Stomach (tissue), 19 donors: ENCODE measurements at places on chromosomes 5 and 9. TPM values are rescaled to one million over a fixed set of nuclear protein-coding genes. Genes with fewer than 3 reads are reported as not detected.

SKP1 gene
- polyA plus RNA-seq: 233 TPM

RELL2 gene
- 4.9 TPM for polyA plus RNA-seq

DDX4 gene
- not detected for polyA plus RNA-seq

ISL1 gene
- 7.9 TPM for polyA plus RNA-seq

CMYA5 gene
- 1.1 TPM for polyA plus RNA-seq

INSYN2B gene
- polyA plus RNA-seq: not detected

PRDM9 gene
- polyA plus RNA-seq: not detected

PCDHB5 gene
- 0.78 TPM for polyA plus RNA-seq

PCDHB3 gene
- polyA plus RNA-seq: 0.46 TPM

OBP2B gene
- not detected for polyA plus RNA-seq

CAST gene
- 69.4 TPM for polyA plus RNA-seq

KIAA0825 gene
- polyA plus RNA-seq: 0.55 TPM

RLN1 gene
- not detected for polyA plus RNA-seq

SPINK13 gene
- 9.3 TPM for polyA plus RNA-seq

TAL2 gene
- polyA plus RNA-seq: not detected

CCNI2 gene
- polyA plus RNA-seq: 0.46 TPM

PALM2AKAP2 gene
- polyA plus RNA-seq: not detected

FOXD4L3 gene
- not detected for polyA plus RNA-seq

TEX48 gene
- polyA plus RNA-seq: not detected

FAXDC2 gene
- 4.9 TPM for polyA plus RNA-seq

ZNF483 gene
- not detected for polyA plus RNA-seq

SLC46A2 gene
- polyA plus RNA-seq: 0.20 TPM

CCDC183 gene
- 1.9 TPM for polyA plus RNA-seq

CBY3 gene
- polyA plus RNA-seq: not detected

PCDHA12 gene
- 0.05 TPM for polyA plus RNA-seq

KLHL3 gene
- 0.50 TPM for polyA plus RNA-seq

IL7R gene
- 2.2 TPM for polyA plus RNA-seq

RANBP17 gene
- polyA plus RNA-seq: 1.4 TPM

SLC25A2 gene
- polyA plus RNA-seq: not detected

HAVCR2 gene
- 2.9 TPM for polyA plus RNA-seq

C5orf34 gene
- polyA plus RNA-seq: not detected

MAMDC4 gene
- 11.2 TPM for polyA plus RNA-seq

FAM174A gene
- polyA plus RNA-seq: 18.0 TPM

ZNF782 gene
- polyA plus RNA-seq: 1.2 TPM

QRFP gene
- not detected for polyA plus RNA-seq

DMGDH gene
- polyA plus RNA-seq: 1.2 TPM

CDH6 gene
- 0.31 TPM for polyA plus RNA-seq

AHRR gene
- polyA plus RNA-seq: 1.1 TPM

SLC4A9 gene
- polyA plus RNA-seq: 0.30 TPM

SCGB3A2 gene
- polyA plus RNA-seq: not detected

IFNA13 gene
- not detected for polyA plus RNA-seq

ARRDC3 gene
- polyA plus RNA-seq: 24.1 TPM

C9orf57 gene
- not detected for polyA plus RNA-seq

COL15A1 gene
- 13.3 TPM for polyA plus RNA-seq

PDLIM4 gene
- polyA plus RNA-seq: 16.1 TPM

STK32A gene
- polyA plus RNA-seq: 0.62 TPM

ANKRD31 gene
- polyA plus RNA-seq: not detected

UAP1L1 gene
- 6.0 TPM for polyA plus RNA-seq

LCNL1 gene
- 0.19 TPM for polyA plus RNA-seq

NDUFA8 gene
- polyA plus RNA-seq: 112 TPM

RAD23B gene
- 50.7 TPM for polyA plus RNA-seq

EQTN gene
- not detected for polyA plus RNA-seq

JAKMIP2 gene
- 2.6 TPM for polyA plus RNA-seq
